ENCODE measurements at places on chromosomes 13 and 19. TPM values are rescaled to one million over a fixed set of nuclear protein-coding genes. Genes with fewer than 3 reads are reported as not detected.

FCAR gene
- total RNA-seq: 0.29 TPM

ZMYM2 gene
- 110 TPM for total RNA-seq

POGLUT2 gene
- 1.2 TPM for total RNA-seq

ENOX1 gene
- total RNA-seq: not detected

PRR12 gene
- 65.1 TPM for total RNA-seq

ZNF540 gene
- total RNA-seq: 24.2 TPM

ADGRE3 gene
- total RNA-seq: not detected

PBX4 gene
- total RNA-seq: 56.3 TPM

ZNF793 gene
- 13.8 TPM for total RNA-seq

FLT3LG gene
- 115 TPM for total RNA-seq

FGF9 gene
- total RNA-seq: 6.5 TPM

ZNF615 gene
- 22.4 TPM for total RNA-seq

PLD3 gene
- 116 TPM for total RNA-seq

SBSN gene
- not detected for total RNA-seq

RASA3 gene
- total RNA-seq: 171 TPM

ZNF564 gene
- total RNA-seq: 29.2 TPM

SULT2A1 gene
- not detected for total RNA-seq

NLRP4 gene
- total RNA-seq: not detected

TYROBP gene
- total RNA-seq: 17.3 TPM

MAP4K1 gene
- total RNA-seq: 361 TPM

ZNF491 gene
- 2.0 TPM for total RNA-seq

ADAMTSL5 gene
- 3.6 TPM for total RNA-seq

IL17D gene
- not detected for total RNA-seq

SLC6A16 gene
- total RNA-seq: 4.3 TPM

FCER2 gene
- total RNA-seq: not detected

CGB5 gene
- total RNA-seq: not detected

EDNRB gene
- not detected for total RNA-seq

PDCD5 gene
- 67.4 TPM for total RNA-seq

SIGLEC12 gene
- not detected for total RNA-seq

PABPC3 gene
- total RNA-seq: 1.3 TPM

SOX1 gene
- not detected for total RNA-seq

HRC gene
- not detected for total RNA-seq

CBARP gene
- not detected for total RNA-seq

NALCN gene
- total RNA-seq: not detected

BBC3 gene
- total RNA-seq: 32.2 TPM

SUGT1 gene
- 42.5 TPM for total RNA-seq

CPB2 gene
- not detected for total RNA-seq

FXYD3 gene
- total RNA-seq: not detected

MYO9B gene
- 176 TPM for total RNA-seq

PCSK4 gene
- 3.1 TPM for total RNA-seq

Data from CD4-positive, alpha-beta memory T cell (primary cell).